ENCODE measurements at places on chromosomes 16 and 17.

GRCh38 chr16:78761427-78761826 is 662.0 kb downstream of the WWOX start:
- DNase-seq: no peak

GRCh38 chr16:47413041-47413440 is 47.8 kb downstream of the ITFG1 start:
- no peak for DNase-seq

- peak; percentile 66 for DNase-seq
Observed at GRCh38 chr17:33674685-33675084, 381.6 kb upstream of the ASIC2 start.

- DNase-seq: no peak
Observed at GRCh38 chr17:29619251-29619650, 3.5 kb downstream of the CORO6 start.

GRCh38 chr17:77315551-77316190 is 174.9 kb downstream of the SEC14L1 start:
- DNase-seq: no peak

GRCh38 chr17:76687298-76688164 is 23.2 kb downstream of the MXRA7 start:
- DNase-seq: peak; percentile 66

GRCh38 chr17:79842656-79843473 is 3.6 kb upstream of the CBX4 start:
- no peak for DNase-seq

DNA sequence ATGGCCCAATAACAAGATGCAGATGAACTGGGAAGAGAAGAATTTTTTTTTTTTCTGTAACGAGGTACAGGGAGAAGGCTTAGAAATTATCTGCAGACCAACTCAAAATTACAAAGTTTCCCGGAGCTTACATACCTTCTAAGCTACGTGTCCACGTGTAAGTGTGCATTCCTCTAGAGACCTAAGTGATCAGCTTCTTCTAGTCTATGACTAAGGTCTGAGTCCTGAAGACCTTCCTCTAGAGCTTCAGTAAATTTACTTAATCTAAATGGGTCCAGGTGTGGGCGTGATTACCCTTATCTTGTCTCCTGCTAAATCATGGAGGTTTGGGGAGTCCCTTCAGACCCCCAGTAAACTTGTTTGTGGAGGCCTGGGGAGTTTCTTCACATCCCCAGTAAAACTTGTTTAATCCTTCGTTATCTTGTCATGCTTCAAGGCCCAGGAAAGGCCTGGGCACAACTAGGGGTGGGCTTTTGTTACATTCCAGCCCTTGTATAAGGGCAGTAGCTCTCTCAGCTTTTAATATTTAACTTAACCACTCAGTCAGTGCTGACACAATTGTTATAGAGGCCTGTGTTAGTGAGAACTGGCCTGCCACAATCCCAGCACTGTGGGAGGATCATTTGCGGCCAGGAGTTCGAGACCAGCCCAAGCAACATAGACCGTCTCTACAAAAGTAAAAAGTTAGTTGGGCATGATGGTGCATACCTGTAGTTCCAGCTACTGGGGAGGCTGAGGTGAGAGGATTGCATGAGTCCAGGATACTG is 342.3 kb downstream of the SNX29 start:
- no peak for DNase-seq

GRCh38 chr16:48498769-48499631 is 111.0 kb downstream of the N4BP1 start:
- peak; percentile 41 for DNase-seq

GRCh38 chr16:2769100-2769529 is 8.0 kb downstream of the ELOB start:
- DNase-seq: no peak

DNA sequence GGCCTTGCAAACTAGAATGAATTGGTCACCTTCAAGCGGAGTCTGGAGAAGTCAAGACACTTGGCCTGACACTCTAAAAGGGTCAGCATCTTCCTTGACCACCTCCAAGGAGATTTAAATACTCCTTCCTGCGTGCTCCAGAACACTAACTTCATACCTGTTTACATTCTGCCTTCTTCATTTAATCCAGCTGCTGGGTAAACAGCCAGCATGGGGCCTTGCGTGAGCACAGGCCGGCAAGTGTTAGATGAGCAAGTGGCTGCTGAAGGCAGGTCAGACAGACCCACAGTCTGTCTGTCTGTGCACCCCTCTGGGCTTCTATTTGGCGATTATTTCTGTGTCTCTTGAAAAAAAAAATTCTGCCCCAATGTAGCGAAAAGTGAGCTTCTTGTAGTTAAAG is 153.8 kb downstream of the MSI2 start:
- DNase-seq: no peak

GRCh38 chr16:48558371-48558841 is 51.6 kb downstream of the N4BP1 start:
- DNase-seq: no peak

GRCh38 chr17:46053911-46054534 is 55.0 kb downstream of the STH start:
- no peak for DNase-seq

GRCh38 chr16:74718741-74719610 is 18.3 kb upstream of the MLKL start:
- no peak for DNase-seq

DNA sequence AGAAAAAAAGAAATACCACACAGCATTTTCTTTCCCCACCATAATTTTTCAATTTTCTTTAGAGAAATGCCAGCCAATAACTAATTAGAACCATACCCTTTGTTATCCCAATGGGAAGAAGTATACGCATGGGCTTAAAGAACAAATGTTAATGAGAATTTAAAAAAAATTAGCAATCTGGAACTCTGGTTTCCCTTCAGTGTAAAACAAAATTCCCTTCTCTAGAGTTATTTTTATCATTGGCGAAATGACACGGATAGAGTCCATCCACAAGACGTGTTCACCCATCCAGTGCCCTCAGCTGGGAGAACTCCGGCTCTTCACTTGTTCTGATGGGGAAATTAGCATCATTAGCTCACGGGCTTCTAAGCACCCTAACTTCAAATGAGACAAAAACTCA is 3.3 kb downstream of the NXN start:
- DNase-seq: no peak

DNA sequence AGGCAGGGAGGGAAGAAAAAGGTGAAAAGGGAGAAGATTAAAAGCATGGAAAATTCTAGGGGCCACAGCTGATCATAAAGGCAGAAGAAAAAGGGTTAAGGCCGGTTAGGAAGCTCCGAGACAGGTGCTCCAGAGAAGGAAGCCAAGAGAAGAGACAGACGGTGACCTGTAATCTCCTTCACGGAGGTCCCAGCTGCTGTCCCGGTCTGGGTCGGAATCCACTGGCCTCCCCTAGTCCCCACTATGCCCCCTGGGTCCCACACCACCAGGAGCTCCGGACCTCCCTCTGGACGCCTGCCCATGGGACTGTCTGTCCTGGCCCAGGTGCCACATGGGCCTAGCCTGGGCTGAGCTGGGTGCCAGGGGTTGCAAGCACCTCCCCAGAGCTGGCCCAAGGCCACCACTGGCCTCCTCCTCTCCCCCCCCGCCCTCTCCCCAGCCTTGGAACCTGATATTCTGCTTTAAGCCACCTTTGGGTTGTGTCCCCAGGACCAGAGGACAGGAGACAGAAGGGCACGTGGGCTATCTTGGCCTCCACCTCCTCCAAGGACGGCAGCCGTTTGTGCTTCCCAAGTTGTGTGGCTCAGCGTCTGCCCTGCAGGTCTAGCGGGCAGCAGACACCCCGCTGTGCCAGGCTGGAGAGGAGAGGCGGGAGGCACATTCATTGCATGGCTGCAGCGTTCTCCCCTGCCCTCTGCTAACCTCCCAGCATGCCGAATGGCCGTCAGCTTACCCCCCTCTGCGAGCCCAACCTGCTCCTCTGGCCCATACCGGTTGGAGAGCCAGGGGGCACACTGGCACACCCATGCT is 102.4 kb downstream of the ENGASE start:
- no peak for DNase-seq

- no peak for DNase-seq
Observed at GRCh38 chr16:65071433-65072311, 50.2 kb downstream of the CDH11 start.
